Motor neuron (in vitro differentiated cells): ENCODE measurements at places on chromosomes 5 and 9.

- no peak for ATAC-seq
Observed at GRCh38 chr9:22170556-22170955, 161.5 kb upstream of the CDKN2B start.

- no peak for ATAC-seq
Observed at GRCh38 chr5:64869419-64869818, 100.7 kb downstream of the CWC27 start.

- ATAC-seq: peak; percentile 17
Observed at GRCh38 chr5:14218897-14219573, 75.9 kb downstream of the TRIO start.

- ATAC-seq: no peak
Observed at GRCh38 chr9:71383308-71383940, 262.0 kb upstream of the TRPM3 start.

GRCh38 chr9:85142968-85143367 is 473.4 kb downstream of the NTRK2 start:
- ATAC-seq: no peak

DNA sequence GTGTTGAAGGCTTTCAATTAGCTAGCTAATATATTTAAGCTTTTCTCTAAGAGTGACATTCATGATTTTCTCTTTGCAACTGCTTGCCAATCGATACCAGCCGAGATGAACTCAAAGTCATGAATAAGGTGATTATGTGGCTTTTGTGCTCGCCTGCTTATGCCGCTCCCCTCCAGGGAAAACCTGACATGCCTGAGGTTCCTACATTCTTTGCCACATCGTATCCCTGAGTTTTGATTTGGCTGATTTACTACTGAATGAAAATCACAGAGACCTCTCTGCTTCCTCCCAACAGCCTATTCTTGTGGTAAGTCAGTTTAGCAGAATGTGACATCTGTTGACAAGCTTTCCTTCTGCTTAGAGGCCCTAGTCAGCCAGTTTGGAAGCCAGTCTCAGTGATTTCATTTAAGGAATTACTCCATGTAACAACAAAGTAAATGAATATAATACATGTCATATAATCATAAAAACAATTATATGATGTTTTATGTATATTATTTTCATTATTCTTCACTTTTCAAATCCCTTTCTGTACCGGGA is 513.4 kb downstream of the CSNK1G3 start:
- ATAC-seq: peak; percentile 84

- ATAC-seq: no peak
Observed at GRCh38 chr5:79964136-79964535, 26.9 kb downstream of the MTX3 start.

- ATAC-seq: no peak
Observed at GRCh38 chr9:125399666-125400065, 138.0 kb downstream of the GAPVD1 start.

DNA sequence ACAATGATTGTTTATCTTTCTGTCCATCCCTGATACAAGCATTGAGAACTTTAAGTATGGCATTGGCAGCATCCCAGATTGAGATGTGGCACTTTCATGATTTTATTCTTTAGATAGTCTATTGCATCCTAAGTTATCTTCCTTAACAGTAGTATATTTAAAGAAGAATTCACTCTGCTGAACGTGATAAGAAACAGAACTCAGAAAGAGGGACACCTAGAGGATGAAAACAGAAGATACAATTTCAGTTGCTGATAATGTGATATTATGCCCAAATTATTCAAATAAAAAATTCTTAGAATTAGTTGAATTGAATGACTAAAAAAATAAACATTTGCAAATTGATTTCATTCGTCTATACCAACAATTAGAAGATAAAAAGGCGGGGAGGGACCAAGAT is 218.1 kb upstream of the DMRTA1 start:
- ATAC-seq: no peak
